Lung (tissue), 17 donors: ENCODE measurements at places on chromosomes 16 and 17. TPM values are rescaled to one million over a fixed set of nuclear protein-coding genes. Genes with fewer than 3 reads are reported as not detected.

DNA sequence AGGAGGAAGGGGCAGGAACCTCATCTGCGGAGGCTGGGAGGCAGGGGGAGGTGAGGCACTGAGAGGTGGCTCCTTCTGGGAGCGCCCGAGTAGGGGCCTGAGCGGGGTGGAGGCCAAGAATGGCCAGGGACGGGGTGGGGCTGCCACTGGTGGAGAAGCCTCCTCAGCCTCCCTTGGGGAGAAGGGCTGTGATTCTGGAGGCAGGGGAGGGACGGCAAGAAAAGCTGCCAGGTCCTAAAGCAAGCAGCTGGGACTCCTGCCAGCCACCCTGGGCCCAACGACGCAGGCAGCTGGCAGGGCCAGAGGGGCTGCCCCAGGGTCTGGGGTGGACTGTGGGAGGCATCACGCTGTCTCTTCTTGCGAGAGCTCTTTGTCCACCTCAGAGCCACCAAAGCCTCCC is 12.7 kb upstream of the MLKL start:
- no peak for DNase-seq

- DNase-seq: no peak
Measured at GRCh38 chr16:89704281-89704680, 2.8 kb upstream of the SPATA2L start.

GRCh38 chr17:49227436-49228261 is 2.9 kb downstream of the PHOSPHO1 start:
- DNase-seq: peak; percentile 64

DNA sequence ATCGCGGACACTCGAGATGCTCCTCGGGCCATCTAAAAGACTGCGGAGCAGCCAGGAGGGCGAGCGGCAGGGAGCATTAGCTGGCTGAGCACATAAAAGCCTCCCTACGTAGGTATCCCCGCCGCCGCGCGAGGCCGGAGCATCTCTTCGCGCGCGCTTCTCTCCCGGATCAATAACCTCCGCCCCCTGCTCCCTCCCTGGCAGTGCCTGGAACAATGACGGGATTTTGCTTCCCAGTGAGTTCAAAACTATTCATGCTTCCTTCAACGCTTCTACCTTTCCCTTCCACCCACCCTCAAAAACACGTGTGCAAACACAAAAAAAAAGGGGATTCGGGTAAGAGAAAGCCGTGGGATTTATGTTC is 984 bp downstream of the CENPV start:
- peak; percentile 70 for DNase-seq

GRCh38 chr17:40490289-40490853 is 11.1 kb downstream of the TNS4 start:
- peak; percentile 47 for DNase-seq

DNA sequence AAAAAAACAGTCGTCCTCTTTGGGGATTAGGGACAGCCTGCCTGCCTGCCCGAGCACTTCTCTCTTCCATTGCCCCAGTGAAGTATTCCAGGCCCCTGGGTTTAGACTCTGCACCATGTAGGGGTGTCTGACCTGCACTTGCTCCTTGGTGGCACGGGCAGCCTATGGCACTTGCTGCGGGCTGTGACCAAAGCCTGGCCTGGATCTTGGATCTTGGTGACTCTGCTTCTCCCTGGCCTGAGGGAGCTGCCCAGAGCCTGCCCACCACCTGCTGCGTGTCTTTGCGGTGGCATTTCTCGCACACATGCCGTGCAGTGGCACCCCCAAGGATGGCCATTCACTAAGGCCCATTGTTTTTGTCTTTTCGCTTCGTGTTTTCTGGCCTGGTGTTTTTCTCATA is 6.1 kb upstream of the STH start:
- DNase-seq: no peak

GRCh38 chr17:44602390-44602789 is 45.1 kb downstream of the FZD2 start:
- DNase-seq: peak; percentile 28

DNA sequence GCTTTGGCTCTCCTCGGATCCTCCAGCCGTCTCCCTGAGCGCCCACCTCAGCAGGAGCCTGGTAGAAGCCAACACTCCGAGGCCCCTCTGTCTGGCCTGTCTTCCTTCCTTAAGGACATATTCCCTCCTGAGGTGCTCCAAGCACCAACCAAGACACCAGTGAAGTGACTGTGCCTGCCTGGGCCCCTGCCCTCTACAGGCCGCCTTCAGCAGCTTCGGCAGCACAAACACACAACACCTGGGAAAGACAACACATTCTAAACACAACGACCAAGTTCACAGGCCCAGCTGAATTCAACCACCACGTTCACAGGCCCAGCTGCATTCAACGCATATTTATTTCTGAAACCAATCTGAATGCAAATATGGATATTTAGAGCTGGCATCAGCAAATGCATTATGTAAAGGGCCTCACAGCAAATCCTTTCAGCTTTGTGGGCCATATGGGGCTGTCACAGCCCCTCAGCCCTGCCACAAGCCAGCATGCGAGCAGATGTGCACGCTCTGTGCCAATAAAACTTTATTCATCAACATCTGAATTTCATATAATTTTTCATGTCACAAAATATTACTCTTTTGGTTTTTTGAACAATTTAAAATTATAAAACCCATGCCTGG is 12.2 kb downstream of the GALNS start:
- no peak for DNase-seq

DNA sequence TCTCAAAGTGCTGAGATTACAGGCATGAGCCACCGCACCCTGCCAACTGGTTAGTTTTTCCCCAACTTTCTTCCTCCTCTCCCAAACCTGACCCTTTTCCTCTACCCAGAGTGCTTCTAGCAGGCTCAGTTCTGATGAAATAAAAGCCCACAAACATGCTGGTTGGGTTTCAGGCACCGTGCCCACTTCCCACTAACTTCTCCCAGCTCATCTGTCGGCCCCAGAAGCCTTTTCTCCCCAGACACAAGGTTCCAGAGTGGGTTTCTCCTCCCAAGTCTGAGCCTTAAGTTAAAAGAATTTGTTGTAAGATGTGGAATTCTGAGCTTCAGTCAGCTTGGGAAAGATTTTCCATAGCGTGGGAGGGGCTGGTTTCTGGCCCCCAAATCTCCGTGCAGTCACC is 11.5 kb upstream of the SCN4A start:
- no peak for DNase-seq

DNA sequence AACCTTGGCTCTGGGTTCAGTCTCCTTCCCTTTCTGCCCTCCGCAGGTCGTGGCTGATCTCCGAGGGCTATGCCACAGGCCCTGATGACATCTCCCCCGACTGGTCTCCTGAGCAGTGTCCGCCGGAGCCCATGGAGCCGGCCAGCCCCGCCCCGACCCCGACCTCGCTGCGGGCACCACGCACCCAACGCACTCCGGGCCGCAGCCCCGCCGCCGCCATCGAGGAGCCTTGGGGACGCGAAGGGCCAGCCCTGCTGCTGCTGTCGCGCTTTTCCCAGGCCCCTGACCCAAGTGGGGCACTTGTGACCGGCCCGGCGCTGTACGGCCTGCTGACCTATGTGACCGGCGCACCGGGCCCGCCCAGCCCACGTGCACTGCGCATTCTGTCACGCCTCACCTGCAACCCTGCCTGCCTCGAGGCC is 5.1 kb downstream of the ARMC5 start:
- DNase-seq: no peak

DNA sequence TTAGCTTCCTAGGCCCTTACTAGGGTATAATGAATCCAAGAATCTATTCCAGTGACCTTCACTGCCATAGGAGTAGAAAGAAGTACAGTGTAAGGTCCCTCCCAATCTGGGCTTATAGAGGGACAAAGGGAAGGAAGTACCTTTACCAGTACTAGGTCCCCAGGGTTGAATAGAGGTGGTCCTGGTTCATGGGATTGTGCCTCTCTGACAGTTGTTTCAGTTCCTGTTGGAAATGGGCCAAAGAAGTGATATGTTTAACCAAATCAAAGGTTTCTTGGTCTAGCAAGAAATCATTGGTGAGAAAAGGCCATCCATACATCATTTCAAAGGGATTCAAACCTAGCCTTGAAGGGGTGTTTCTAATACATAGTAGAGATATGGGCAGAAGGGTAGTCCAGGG is 16.0 kb upstream of the ZNHIT3 start:
- DNase-seq: no peak

DNA sequence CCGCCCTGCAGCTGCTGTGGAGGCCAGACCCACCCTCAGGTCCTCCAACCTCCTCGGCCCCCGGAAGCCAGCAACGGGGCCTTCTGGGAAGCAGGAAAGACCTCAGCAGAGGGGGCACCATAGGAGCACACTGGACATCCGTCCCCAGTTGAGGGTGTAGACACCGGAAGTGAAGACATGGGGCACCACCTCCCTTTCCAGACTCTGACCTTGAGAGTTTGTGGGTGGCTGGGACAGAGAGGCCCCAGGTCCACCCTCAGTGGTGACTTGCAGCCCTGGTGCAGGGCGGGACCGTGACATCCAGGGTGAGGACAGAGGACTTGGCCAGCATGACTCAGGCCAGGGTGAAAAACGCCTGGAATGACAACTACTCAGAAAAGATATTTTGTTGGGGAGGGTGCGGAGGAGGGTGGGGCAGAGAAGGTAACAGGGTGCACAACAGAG is 19.9 kb downstream of the CEP295NL start:
- DNase-seq: no peak

GRCh38 chr17:66468241-66469087 is 166.1 kb downstream of the PRKCA start:
- DNase-seq: peak; percentile 30

DNA sequence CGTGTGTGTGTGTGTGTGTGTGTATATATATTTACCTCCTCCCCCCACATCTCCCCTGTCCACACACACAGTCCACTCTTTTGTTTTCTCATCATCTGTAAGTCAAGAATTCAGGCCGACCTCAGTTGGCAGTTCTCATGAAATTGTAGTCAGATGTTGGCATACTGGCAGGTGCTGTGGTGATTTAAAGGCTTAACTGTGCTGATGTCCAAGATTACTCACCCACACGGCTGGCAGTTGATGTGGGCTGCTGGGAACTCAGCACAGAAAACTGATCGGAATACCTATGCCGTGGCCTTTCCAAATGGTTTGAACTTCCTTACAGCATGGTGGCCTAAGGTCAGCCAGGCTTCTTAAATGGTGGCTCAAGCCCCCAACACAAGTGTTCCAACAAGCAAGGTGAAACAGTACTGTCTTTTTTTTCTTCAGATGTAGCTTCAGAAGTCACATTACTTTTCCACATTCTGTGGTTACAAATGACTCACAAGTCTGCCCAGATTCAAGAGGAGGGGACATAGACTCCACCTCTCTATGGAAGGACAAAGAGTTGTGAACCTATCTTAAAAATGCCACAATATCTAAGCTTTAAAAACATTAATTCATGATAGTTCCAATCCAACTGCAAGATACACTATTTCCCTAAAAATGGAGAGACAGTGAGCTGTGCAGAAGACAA is 198.5 kb upstream of the HS3ST4 start:
- no peak for DNase-seq

- no peak for DNase-seq
Measured at GRCh38 chr17:16930571-16931317, 41.2 kb downstream of the TNFRSF13B start.

GRCh38 chr17:72730077-72730476 is 362.4 kb downstream of the SLC39A11 start:
- DNase-seq: no peak

- no peak for DNase-seq
Measured at GRCh38 chr16:89658221-89658879, 714 bp downstream of the SPATA33 start.

DNA sequence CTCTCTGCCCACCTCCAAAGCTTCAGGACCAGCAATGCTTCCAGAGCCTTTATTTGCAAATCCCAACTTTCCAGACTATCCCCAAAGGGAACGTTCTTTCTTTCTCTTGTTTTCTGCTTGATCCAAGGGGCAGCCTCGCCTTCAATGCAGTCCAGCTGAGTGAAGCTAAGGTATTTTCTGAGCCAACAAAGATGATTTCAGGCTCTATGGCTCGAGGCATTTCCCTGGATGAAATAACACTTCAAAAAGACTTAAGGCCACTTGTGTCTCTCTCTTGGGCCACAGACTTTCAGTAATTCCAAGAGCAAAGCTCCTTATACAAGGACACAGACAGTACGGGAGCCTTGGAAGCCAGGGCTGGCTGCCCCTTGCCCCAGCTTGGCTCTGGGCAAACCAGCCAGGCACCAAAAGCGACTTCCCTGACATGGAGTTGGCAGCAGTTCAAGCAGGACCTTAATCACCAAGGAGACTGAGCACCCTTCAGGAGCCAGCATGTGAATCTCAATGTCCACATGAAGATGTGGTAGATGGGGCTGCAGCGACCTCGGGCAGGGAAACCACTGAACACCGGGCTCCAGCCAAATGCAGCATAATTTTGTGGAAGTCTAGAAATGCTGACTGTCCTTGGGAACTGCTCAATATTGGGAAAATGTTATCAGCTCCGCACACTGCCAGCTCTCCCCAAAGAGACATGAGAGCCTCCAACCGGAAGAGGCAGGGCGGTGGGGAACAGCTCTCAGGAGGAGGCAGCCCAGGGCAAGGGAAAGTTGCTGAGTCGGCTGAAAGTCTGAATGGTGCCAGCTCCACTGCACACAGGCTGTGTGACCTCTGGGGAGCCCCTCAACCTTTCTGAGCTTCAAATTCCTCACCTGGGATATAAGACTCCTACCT is 39.0 kb downstream of the TK2 start:
- peak; percentile 40 for DNase-seq

- DNase-seq: no peak
Measured at GRCh38 chr17:65398040-65398787, 163.2 kb downstream of the AXIN2 start.

GRCh38 chr17:60173304-60173819 is 23.6 kb downstream of the CA4 start:
- DNase-seq: no peak

- no peak for DNase-seq
Measured at GRCh38 chr16:58197314-58198012, 443 bp downstream of the CSNK2A2 start.

DNA sequence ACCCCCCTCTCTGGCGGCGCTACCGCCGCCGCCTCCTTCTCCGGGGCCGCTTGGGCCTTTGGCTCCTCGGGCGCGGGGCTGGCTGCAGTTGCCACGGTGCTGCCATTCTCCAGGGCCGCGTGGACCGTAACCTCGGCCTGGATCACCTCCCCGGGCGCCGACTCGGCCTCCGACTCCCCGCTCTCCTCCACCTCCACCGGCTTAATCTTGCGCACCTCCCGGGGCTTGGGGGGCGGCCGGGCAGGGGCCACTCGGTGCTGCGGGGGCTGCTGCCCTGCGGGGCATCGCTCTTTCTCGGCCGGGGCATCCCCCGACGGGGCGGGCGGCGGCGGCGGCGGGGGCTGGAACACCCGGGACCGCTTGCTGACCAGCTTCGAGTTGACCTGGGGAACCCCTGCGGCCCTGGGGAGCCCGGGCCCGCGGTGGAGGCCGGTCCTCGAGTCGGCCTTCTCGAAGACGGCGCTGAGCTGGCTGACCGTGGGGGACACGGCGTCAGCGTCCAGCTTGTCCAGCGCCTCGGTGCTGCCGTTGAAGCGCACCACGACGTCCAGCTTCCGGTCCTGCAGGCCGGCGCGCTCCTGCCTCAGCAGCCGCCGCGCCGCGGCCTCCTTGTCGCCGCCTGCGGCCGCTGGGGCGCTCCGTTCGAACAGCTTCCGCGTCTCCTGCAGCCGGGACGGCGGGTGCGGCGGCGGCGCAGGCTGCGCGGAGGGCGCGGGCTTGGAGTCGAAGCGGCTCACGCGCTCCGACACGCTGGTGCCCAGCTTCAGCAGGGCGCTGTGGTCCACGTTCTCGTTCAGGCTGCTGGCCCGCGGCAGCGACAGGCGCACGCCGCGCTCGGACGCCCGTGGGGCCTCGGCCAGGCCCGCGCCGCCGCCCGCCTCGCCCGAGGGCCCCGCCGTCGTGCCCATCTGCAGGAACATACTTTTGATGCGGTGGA is 792 bp downstream of the PPP1R9B start:
- peak; percentile 73 for DNase-seq

Gene CCL13
- total RNA-seq: 4.6 TPM

Gene ADGRG3
- total RNA-seq: 3.9 TPM

Gene SULT1A3
- 16.3 TPM for total RNA-seq

Gene ASB16
- 0.11 TPM for total RNA-seq

Gene MMD
- total RNA-seq: 15.8 TPM

Gene CDC6
- total RNA-seq: 5.5 TPM

Gene MPV17L
- 1.0 TPM for total RNA-seq
